Substantia nigra (tissue), 51 donors: ENCODE measurements at places on chromosomes 6 and 20.
A peak's percentile ranks its signal among the peaks of the same experiment; 100 is the strongest.

DNA sequence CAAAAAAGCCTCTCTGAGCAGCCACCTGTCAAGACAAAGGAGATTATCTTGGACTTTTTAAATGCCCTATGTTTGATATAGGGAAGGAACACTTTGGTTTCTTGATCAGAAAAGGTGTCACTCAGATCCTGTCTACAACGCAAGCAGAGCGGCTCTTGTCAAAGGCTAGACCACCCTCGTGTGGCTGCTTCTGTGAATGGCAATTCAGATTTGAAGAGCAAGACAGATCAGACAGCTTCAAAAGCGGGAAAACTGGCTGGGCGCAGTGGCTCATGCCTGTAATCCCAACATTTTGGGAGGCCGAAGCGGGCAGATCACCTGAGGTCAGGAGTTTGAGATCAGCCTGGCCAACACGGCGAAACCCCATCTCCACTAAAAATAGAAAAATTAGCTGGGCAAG, 10.1 kb upstream of the NXT1 start:
- DNase-seq = peak; percentile 46

DNA sequence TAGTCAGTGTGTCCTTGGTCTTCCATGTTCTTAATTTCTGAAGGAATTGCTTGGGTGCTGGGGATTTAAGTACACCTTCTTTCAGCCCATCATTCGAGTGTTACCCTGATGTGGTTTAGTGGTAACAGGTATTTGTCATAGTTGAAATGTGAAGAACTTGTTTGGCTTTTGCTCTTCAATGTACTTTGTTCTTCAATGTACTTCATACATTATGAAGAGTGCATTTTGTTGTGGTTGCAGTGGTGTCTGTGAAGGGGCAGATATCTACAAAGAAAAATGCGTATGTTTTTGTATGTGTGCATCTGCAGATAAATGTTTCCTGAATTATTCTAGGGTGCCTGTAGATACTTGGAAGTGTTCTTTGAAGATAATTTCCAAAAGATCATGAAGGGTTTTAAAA, 111.2 kb upstream of the SUPT3H start:
- no peak for DNase-seq

DNA sequence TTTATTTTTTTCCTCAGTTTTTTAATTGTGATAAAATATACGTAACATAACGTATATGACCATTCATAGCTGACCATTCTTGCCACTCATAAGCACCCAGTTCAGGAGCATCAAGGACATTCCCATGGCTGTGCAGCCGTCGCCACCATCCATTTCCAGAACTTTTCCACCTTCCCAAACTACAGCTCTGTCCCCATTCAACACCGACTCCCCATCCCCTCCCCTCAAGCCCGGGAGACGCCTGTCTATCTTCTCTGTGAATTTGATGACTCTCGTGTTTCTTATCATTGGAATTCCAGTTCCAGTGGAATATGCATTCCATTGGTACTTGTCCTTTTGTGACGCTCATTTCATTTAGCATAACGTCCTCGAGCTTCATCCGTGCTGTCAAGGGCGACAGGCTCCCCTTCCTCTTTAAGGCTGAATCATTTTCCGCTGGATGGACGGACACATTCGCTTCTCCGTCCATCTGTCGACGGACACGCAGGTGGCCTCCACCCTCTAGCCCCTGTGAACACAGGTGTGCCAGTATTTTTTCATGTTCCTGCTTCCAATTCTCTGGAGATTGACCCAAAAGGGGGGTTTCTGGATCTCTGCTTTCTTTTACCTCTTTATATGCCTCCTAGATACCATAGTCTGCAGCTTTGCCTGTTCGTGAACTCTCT, 88.1 kb downstream of the YTHDF1 start:
- no peak for DNase-seq

DNA sequence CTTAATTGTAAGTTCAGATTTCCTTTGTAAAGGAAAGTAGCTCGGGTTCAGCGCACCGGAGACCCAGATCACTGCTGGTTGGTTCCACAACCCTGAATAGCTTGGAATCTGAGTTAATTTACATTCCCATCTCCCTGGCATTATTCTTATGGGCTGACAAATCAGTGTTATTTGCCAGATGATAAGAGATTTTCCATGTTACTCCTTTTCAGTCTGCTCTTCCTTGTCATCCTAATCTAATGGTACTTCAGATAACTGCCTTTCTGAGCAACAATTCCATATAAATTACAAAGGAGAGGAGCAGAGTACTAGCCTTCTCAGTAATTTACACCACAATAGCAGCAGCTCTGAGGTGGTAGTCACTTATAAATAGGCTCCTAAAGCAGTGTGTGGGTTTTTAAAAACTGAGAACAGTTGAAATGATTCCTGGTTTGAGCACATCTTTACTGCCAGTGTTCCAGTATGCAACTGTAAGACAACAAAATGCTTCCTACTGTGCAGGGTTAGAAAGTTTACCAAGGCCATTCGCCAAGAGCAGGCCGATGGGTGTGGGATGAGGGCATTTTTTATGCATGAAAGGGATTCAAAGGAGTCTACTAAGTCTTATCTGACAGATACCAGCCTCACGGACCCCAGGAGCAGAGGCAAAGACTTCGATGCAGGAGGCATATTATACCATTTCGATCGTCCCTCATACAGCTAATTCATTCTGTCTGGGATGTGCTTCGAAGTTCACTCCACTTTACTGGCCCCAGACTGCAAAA, 89.7 kb downstream of the NDUFAF5 start:
- DNase-seq = no peak

GRCh38 chr6:121959501-121959900, 440.0 kb upstream of the HSF2 start:
- no peak for DNase-seq

GRCh38 chr6:111980143-111980542, 73.8 kb upstream of the CCN6 start:
- DNase-seq = no peak

- DNase-seq = no peak
These were observed at the start of gene IMPG1 for GRCh38 chr6:76072562-76072961. IMPG1 (minus strand) TSS chr6:76072662; CDS start chr6:76072488, 174 bp downstream.

DNA sequence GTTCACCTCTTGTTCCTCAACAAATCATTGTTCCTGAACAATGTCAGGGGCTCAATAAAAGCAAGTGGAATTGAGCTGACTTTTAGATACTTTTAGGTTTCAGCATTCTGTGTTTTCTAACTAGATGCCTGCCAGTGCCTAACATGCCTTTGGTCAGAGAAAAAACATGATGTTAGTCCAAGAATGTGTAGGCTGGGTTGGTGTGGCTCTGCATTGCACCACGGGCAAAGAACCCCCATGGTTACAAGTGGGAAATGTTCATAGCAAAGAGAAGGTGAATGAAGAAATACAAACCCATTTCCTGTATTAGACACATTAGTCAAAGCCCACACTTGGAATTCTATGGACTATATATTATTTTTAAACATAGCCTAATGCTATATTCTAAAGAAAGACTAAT, 193.3 kb downstream of the TMEM200A start:
- DNase-seq = no peak

GRCh38 chr20:51481341-51481914, 61.1 kb downstream of the NFATC2 start:
- no peak for DNase-seq

DNA sequence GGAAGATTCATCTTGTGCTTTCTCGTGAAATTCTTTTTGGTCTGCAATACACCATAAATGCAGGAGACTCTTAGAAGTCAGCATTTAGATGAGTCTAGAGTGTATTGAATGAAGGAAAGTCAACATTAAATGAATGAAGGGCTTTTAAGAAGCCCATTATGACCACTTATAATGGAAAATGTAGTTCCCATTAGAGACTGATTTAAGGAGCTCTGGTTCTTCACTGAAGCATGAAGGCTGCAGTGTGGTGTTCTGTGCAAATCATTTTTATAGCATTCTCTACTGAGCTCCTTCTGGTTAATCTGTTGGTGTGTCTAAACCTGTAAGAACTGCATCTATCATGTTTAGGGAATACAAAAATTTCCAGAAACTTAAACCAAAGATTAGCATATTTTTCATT, 19.7 kb downstream of the NCOA7 start:
- no peak for DNase-seq

GRCh38 chr20:44533928-44534327, 12.1 kb upstream of the SERINC3 start:
- DNase-seq = no peak
